ENCODE measurements at places on chromosomes 5 and 9.
A peak's percentile ranks its signal among the peaks of the same experiment; 100 is the strongest.

DNA sequence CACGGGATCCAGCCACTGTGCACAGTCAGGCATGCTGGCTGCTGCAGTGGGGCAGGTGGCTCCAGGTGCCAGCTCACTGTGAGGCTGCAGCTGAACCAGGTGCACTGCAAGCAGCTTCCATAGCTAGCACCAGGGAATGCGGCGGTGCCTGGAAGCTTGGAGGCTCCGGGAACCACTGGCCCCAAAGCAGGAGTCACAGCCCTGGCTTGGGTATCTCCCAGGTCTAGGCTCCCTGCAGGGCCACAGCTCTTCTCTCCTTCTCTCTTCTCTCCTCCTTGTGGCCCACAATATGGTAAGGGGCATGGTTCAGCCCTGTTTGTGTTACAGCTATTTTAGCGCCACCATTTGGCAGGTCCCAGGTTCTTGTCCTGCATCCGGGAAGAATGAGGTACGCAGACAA lies 6.7 kb upstream of the MTMR12 start:
- peak; percentile 84 for DNase-seq

GRCh38 chr9:91880378-91880972 lies 69.6 kb downstream of the ROR2 start:
- no peak for DNase-seq

- DNase-seq = no peak
These were observed 49.0 kb upstream of the KDM4C start for GRCh38 chr9:6708732-6709131.

DNA sequence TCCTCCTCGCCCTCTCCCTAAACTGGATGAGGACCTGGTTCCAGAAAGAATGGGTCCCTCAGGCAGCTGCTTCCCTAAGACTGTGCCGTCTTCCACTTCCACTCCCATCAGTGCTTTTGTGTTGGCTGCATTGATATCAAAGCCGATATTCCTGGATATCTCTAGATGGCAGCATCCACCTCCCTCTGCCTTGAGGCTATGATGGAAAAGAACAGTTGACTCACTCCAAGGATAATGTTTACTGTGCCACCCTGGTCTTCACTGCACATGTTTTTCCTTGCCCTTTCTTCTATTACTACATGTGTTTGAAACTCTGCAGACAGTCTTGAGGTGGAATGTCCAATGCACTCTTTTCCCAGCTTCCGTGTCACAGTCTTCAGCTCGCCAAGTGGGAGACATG lies 211.6 kb downstream of the MAST4 start:
- no peak for DNase-seq

GRCh38 chr9:87226896-87227295 lies 270.8 kb upstream of the DAPK1 start:
- no peak for DNase-seq

DNA sequence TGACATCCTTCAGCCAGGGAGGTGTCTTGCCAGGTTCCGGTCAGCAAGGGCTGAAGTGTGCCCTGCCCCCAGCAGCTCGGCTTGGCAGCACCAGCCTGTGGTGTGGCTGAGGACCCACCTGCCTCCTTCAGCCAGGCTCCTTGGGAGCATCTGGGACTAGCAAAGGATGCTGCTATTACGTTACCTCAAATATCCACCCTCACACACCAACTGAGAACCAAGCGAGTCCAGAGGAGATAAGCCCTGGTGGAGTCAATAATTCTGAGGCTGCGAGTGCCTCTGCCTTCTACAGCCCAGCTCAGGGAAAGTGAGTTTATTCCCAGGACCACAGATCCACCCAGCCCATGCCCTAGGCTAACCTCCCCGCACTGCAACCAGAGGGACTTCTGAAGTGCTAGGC lies 57.1 kb upstream of the FSTL4 start:
- DNase-seq = peak; percentile 9

- DNase-seq = no peak
These were observed 20.3 kb upstream of the ARRDC3 start for GRCh38 chr5:91403438-91403837.

DNA sequence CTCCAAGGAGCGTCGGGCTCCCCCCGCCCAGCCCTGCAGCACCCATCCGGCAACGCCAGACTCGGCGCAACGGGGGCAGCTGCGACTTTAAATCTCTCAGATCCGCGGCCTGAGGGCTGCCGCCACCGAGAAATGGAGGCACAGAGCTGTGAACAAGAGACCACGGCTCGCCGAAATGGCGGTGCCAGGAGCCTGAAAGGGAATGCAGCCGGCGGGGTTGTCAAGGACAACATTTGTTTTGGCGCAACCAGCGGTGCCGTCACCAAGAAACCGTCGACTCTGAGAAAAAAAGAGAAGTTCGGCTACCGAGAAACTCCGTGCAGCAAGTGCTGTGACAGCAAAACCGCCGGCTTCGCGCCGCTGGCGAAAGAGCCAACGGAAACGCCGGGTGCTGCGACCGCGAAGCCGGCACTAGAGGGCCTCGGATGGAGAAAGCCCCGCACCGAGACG lies 2.1 kb upstream of the ANXA2R start:
- peak; percentile 88 for DNase-seq

GRCh38 chr5:8879248-8879647 lies 666.6 kb downstream of the SEMA5A start:
- no peak for DNase-seq

- no peak for DNase-seq
These were observed 310.7 kb downstream of the PJA2 start for GRCh38 chr5:109099081-109099480.

DNA sequence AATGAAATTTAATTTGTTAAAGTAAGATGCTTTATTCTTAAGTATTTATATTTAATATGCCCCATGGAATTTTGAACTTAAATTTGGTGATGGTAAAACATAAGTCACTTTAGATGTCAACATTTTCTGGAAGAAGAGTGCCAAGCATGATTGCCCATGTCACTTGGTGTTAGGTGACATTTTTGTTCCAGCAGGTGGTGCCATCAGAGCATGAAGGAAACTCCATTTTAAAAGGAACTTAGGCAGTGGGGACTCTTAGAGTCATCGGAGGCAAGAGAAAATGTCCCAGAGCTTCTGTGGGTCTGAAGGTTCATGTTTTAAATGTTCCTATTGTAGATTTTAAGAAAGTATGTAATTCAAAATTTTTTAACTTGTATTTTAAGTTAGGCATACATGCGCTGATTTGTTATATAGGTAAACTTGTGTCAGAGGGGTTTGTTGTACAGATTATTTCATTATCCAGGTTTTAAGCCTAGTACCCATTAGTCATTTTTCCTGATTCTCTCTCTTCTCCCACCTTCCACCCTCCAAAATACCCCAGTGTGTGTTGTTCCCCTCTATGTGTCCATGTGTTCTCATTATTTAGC lies 789.3 kb downstream of the SEMA5A start:
- peak; percentile 70 for DNase-seq

GRCh38 chr5:158273035-158273434 lies 414.1 kb upstream of the CLINT1 start:
- peak; percentile 76 for DNase-seq

DNA sequence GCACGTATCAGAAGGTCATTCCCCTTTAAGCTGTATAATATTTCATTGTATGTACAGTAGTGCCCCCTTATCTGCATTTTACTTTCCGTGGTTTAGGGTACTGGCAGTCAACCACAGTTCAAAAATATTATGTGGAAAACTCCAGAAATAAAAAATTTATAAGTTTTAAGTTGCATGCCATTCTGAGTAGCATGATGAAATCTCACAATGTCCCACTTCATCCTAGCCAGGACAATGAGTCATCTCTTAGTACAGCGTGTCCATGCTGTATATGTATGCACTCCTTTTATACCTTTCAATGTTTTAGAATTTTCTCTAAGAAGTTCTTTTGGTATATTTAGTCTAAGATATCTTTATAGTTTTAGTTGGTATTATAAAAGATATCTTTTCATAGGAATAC lies 115.0 kb upstream of the HAND1 start:
- no peak for DNase-seq

- no peak for DNase-seq
These were observed 44.5 kb upstream of the PRSS3 start for GRCh38 chr9:33750839-33751339.

DNA sequence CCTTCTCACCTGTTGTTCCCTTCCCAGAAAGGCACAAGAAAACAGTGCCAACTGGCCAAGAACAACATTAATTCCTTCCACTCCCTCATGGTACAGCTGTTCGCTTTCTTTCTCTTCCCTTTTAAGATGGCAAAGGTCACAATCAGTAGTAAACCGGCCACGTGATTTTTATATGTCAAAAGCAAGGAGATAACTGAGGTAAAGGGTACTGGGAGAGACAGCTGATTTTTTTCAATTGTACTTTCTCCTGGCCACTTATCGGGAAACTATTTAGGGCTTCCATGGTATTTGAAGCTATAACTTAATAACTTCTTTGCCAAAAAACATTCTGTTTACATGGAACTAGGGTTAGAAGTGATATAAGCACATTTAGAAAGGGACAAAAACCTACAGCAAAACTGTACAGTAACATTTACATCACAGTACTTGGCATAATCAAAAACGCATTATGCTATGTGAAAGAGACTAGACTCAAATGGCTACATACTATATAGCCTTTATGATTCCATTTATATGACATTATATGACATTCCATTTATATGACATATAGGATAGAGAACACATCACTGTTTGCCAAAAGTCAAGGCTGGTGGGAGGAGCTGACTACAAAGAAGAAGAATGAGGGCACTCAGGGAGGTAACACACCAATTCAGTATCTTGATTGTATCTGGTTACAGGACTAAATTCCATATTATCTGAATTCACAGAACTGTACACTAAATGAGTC lies 24.8 kb downstream of the PLPP1 start:
- DNase-seq = no peak

DNA sequence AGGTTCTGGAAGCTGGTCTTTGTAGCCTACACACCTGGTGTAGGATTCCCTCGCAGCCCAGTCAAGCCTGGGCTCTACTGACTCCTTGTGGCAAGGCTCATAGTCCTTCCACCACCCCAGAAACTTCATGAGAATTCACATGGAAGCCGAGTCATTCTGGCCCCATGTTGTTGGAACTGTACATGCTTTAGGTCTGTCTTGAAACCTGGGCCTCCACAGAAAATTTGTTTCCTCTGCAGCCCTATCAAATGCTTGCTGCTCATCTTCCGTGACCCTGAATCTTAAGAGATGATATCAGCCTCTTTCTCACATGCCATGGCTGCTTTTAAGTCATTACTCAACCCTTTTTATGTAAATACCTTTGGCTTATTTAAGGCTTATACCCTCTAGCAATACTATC lies 113.4 kb upstream of the GRHPR start:
- peak; percentile 69 for DNase-seq

GRCh38 chr9:27355166-27355565 lies 58.2 kb upstream of the EQTN start:
- DNase-seq = peak; percentile 24

GRCh38 chr5:175692996-175693710 lies 35.3 kb downstream of the HRH2 start:
- DNase-seq = no peak

DNA sequence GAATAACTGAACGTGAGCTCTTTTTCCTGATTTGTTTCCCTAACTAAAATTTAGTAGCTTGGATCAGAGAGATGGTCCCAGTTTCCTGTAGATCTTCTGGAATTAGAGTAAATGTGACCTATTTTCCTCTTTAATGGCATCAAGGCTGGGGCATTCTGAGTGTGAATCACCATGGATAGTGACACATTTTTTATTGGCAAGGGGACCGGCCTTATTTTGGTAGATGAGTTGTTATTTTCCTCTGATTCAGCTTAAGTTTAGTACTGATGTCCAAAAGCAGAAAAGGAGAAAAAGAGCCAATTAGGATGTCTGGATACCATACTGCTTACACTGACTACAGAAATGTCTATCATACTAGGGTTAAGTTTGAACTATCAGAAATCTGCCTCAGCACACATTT lies 68.1 kb downstream of the RNF38 start:
- no peak for DNase-seq

- DNase-seq = peak; percentile 38
These were observed 6.9 kb downstream of the IL17B start for GRCh38 chr5:149372076-149372795.

- DNase-seq = no peak
These were observed 11.5 kb downstream of the ANXA1 start for GRCh38 chr9:73162987-73163768.

- peak; percentile 96 for DNase-seq
These were observed 60.9 kb downstream of the CXXC5 start for GRCh38 chr5:139708877-139709581.

GRCh38 chr5:134784241-134784920 lies 25.8 kb downstream of the DDX46 start:
- no peak for DNase-seq

- peak; percentile 80 for DNase-seq
These were observed 151.0 kb downstream of the GPBP1 start for GRCh38 chr5:57324861-57325260.

- no peak for DNase-seq
These were observed 86.8 kb downstream of the MAPKAP1 start for GRCh38 chr9:125620216-125620615.

DNA sequence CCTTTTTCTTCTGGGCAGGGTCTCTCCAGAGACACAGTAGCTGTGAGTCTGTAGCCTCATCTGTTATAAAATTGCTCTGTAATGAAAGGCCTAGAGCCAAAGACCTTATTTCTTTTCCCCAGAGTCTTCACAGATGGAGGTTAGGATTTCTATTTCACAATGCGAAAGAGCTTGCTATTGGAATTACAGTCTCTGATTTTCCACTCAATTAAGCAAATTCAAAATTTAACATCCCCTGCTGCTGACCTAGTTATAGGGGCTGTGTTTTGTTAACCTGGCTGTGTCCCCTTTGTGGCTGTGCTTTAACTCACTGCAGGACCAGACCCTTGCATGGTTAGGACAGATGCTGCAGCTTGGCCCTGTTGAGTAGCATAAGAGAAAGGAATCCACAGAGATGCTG lies 190.3 kb upstream of the NMUR2 start:
- no peak for DNase-seq

- no peak for DNase-seq
These were observed 43.6 kb downstream of the ADAM19 start for GRCh38 chr5:157532022-157532421.

DNA sequence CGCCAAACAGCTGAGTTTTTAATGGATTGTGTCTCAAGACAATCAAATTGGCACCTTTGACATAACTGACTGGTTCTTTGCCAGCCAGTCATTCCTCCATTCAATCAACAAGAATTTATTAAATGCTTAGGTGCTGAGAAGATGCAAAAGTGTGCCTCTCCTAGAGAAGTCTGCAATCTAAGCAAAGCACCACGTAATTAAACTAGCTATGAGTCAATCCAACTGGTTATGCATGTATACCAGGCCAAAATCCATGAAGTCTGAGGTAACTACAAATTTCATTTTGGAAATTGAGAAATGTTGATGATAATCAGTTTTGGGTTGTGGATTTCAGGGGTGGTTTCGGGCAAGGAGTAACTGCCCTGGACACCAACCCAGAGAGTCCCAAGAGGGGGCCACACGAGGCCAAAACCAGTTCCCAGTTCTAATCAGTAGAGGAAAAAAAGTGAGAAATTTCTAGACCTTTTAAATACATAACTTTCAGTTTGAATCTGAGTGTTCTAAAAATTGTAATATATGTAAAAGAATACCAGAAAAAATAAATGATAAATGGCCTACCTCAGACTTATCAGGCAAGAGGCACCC lies 92.6 kb downstream of the EFNA5 start:
- DNase-seq = no peak

- DNase-seq = no peak
These were observed 47.6 kb upstream of the MEGF10 start for GRCh38 chr5:127243011-127243410.

GRCh38 chr9:126614455-126615244 lies 922 bp downstream of the LMX1B start:
- DNase-seq = peak; percentile 81

GRCh38 chr5:95669540-95669939 lies 13.3 kb downstream of the SPATA9 start:
- DNase-seq = peak; percentile 85

All from endodermal cell (in vitro differentiated cells).